ENCODE measurements at places on chromosomes 11 and 22.

DNA sequence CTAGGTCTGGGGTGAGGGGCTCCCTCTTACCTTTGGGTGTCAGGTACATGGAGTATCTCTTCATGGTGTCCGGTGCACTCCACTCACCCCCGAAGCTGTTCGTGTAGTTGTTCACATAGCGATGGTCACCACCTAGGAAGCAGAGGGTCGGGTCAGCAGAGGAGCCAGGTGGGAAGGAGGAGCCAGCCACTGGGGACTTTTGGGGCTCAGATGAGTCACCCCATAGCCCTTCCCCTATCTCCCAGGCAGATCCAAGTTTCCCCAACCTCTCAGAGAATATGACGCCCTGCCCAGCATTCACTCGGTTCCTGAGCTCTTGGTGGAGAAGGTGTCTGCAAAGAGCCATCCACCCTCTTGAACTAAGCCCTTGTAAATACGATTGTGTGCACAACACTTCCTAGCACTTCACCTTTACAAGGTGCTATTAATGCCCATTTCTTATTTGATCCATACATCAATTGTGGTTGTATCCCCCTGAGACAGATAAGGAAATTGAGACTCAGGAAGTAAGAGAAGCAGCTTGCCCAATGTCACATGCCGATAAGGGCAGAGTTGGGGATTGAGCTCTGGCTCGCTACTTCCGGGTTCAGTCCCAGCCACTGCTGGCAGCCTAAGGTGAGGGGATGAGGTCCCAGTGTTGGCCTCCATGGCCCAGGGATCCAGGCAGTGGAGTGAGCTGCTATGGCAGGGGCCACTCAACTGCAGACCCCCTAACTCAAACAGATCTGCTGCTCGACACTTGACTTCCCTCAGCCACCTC is 14.8 kb downstream of the TRIM29 start:
- no peak for DNase-seq

GRCh38 chr11:131670876-131671275 is 300.5 kb downstream of the NTM start:
- DNase-seq: no peak

GRCh38 chr11:16242806-16243205 is 113.5 kb downstream of the SOX6 start:
- DNase-seq: no peak

DNA sequence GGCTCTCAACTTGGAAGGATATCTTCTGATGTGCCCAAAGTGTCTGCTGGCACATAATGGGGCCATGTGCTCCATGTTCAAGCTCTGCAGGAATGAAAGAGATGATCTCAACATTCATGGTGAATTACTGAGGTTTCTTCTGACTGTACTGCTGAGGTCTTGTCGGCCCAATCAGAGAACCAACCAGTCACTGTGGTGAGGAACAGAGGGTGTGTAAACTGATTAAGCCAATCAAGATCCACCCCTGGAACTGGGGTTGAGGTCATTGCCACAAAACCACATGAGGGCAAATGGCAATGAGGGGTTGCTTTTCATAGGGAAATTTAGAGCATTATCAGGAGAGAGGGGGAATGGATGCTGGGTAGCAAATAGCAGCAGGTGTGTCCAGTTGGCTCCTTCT is 152.3 kb upstream of the RAG2 start:
- DNase-seq: no peak

- DNase-seq: peak; percentile 2
These were observed 1.0 kb downstream of the VWCE start for GRCh38 chr11:61293867-61294716.

GRCh38 chr11:117498791-117499190 is 171.1 kb downstream of the CEP164 start:
- DNase-seq: no peak

GRCh38 chr11:120293038-120293800 is 31.9 kb upstream of the TLCD5 start:
- DNase-seq: no peak

Data from CD4-positive, alpha-beta T cell treated with Interleukin-1 beta for 1 hour (primary cell).